Stimulated activated CD8-positive, alpha-beta memory T cell treated with anti-CD3 and anti-CD28 coated beads, Interleukin-4, amount 100 ng/mL, for 24 hours (primary cell): ENCODE measurements at places on chromosomes 7 and 10.

DNA sequence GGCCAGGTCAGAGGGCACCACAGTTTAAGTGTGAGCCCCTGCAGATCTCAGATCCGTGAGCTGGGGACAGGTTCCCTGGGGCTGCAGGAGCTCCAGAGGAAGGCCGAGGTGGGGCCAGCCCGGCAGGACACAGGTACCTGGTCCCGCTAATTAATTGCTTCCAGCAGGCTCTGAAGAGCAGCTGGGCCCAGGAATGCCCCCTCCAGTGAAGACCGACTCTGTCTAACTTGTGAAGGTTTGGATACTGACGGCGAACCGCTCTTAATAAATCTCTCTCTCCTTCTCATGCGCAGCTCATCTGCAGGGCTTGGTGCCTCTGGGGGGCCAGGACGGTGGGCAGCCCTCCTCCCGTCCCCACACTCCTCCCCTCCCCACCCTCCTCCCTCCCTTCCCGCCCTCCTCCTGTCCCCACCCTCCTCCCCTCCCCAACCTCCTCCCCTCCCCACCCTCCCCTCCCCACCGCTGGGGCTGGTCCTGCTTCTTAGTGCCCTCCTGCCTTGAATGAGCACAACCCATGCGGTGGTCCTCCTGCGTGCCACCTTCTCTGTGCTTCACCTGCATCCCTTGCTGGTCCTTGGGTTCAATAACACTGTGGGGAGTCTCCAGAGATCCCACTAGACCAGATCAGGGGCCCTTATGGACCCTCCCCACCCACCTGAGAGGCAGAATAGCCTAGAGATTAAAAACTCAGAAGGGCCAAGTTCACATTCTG is 38.3 kb downstream of the PDGFA start:
- no peak for DNase-seq

GRCh38 chr10:98289802-98290209 is 21.8 kb upstream of the LOXL4 start:
- DNase-seq, result no peak

DNA sequence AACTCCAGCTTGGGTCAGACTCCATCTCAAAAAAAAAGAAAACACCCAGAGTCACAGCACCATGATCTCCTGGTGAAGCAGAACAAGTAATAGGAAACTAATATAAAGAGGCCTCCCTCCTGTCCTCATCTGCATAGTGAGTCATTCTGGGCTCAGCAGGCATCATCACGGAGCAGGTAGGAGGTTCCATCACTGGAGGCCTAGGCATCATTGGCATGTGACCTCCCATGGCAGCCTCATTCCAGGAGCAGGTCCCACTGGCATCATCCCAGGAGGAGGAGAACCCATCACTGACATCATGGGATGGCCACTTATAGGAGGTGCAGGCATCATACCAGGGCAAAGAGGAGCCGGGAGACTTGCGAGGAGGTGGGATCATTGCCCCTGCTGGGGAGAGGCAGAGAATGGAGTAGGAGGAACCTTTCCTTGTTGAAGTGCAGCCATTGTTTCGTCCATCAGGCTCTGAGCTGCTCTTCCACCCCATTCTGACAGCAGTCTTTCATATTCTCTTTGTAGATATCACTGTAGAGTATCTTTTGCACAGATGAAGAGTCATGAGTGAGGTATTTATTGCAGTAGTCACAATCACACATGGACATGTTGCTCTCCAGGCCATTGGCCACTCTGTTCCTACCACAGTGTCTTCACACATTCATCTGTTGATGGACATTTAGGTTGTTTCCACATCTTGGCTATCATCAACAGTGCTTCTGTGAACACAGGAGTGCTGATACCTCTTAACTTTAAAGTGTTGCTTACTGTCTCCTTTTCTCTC is 73.8 kb downstream of the OSBPL3 start:
- DNase-seq, result no peak

- DNase-seq, result no peak
These were observed 68.8 kb downstream of the MALRD1 start for GRCh38 chr10:19117438-19117837.

GRCh38 chr7:134522601-134523000 is 4.8 kb upstream of the AKR1B10 start:
- DNase-seq, result no peak

DNA sequence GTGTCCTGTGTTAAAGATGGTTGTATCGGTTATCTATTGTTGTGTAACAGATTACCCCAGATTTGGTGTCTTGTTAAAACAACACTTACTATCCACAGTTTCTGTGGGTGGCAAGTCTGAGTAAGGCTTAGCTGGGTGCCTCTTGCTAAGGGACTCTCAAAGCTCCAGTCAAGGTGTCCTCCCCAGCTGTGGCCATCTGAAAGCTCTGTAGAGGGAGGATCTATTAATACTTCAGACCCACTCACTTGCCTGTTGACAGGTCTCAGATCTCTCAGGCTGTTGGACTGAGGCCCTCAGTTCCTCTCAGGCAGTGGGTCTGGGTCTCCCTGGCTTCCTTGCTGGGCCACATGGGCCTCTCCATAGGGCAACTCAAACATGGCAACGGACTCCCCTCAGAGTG is 19.6 kb downstream of the ARID5B start:
- no peak for DNase-seq

DNA sequence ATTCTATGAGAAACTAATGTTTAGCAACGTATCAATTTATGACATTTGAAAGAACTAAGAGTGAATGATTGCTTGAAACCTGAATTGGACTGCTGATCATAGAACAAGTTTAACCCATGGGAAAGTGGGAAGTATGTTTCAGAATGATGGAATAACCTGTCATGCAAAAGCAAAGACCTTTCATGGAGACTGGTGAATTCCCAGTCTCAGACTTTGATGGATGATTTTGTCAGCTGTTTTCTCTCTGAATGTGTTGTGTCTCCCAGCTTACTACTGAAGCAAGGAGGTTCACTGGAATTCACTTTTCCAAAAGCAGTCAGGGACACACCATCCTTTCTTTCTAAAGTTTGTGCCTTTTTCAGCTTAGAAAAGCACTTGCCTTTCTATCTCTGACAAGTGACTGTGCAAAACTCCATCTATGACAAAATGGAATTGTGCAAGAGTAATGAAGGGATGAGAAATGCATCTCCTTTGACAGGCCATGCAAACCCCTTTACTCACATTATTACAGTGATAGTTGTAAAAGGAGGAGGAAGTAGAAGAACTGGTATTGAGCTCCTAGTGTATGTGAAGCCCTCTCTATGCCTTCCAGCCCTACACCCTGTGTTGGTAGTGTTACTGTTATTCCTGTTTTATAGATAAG is 176.1 kb downstream of the PRKG1 start:
- no peak for DNase-seq

- DNase-seq, result no peak
These were observed 24.4 kb downstream of the CPED1 start for GRCh38 chr7:121012919-121013318.

DNA sequence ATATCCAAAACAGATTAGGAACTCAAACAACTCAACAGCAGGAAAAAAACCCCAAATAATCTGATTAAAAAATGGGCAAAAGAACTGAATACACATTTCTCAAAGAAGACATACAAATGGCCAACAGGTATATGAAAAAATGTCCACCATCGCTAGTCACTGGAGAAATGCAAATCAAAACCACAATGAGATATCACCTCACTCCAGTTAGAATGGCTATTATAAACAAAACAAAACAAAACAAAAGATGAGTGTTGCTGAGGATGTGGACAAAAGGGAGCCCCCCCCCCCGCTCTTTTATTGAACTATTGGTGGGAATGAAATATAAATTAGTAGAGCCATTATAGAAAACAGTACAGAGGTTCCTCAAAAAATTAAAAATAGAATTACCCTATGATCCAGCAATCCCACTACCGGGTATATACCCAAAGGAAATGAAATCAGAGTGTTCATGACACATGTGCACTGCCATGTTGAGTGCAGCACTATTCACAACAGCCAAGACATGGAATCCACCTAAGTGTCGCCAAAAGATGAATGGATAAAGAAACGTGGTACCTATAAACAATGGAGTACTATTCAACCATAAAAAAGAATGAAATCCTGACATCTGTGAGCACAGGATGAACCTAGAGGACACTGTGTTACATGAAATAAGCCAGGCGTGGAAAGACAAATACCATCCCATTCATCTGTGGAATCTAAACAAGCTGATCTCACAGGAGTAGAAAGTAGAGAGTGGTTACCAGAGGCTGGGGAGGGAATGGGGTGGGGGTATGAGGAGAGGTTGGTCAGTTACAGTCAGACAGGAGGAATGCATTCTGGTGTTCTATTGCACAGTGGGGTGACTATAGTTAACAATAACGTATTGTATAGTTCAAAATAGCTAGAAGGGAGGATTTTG is 78.1 kb upstream of the RHEB start:
- no peak for DNase-seq
